ENCODE measurements at places on chromosomes 4 and X.

DNA sequence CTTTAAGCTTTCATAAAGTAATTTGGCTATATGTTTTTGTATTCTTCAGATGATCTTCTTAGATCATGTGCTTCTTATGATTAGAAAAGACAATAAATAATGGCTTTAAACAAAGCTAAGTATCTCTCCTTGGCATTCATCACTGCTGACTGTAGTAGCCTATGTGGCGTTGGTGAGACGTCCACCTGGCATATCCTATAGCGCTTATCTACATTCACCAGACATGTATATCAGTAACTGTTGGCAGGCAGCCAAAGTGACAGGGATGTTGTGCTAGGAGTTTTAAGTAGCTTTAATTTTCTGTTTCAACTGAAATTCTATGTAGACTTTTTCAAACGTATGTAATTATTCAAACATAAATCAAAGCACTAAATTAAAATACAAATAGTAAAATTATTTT, 276.4 kb downstream of the IL15 start:
- no peak for DNase-seq

DNA sequence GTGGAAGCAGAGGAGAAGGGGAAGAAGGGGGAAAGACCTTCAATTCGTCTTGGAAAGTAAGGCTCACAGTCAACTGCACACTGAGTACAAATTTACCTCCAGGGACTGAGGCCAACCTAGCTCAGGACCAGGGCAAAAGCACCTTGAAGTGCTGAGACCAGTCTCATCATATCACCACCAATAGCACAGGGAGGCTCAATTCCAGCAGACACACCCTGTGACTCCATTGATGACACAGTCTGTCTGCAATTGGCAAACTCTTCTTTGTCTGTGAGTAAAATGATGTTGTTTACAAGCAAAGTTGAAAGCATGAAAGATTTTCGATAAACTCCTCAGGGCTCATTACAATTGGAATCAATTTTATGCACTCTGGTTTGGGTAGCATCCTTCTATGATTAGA, 32.3 kb downstream of the TRIML1 start:
- DNase-seq: no peak

DNA sequence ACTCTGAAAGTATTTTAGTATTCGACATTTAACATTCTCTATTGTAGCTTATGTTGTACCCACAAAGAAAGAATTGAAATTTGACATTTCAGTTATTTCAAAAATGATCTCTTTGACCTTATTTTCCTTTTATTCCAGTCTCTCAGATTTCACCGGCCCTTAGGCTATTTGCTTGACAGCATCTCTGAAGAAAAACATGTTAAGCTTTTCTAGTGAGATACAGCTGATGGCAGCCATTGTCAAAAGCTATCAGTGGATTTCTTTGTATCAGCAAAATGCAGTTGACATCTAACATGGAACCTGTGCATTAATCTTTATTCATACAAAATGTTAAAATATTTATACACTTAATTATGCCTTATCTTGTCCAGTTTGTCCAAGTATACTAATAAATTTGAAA, 16.7 kb downstream of the ZAR1 start:
- DNase-seq: no peak

- DNase-seq: no peak
These were observed 10.8 kb downstream of the UCP1 start for GRCh38 chr4:140557831-140558435.

- DNase-seq: no peak
These were observed 165.1 kb upstream of the ATP6AP2 start for GRCh38 chrX:40415675-40416074.

- no peak for DNase-seq
These were observed 434.9 kb downstream of the ARHGAP24 start for GRCh38 chr4:85909851-85910250.

- DNase-seq: no peak
These were observed 1138.8 kb downstream of the ARAP2 start for GRCh38 chr4:35105486-35105885.

DNA sequence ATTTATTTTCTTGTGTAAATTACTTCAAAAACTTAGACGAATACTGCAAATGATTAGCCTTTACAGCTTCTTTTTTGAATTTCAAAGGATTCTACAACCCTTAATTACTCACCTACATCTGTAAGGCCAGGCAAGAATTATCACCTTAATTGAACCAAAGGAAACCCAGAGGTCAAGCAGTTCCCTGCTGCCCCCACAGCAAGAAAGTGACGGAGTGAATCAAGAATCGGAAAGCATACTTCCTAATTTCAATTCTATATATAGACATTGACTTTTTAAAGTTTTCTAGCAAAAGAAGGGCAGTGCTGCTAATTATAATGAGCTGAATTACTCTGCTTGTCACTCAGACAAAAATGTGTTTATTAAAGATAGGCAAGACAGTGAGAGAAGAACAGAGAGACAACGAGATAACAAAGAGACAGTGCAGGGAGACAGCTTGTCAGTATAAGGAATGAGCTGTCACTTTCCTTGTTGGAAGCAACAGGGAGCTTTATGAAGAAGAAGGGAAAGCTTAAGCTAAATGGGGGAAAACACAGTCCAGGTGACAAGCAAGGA, 47.5 kb upstream of the SPANXN4 start:
- DNase-seq: peak; percentile 14

DNA sequence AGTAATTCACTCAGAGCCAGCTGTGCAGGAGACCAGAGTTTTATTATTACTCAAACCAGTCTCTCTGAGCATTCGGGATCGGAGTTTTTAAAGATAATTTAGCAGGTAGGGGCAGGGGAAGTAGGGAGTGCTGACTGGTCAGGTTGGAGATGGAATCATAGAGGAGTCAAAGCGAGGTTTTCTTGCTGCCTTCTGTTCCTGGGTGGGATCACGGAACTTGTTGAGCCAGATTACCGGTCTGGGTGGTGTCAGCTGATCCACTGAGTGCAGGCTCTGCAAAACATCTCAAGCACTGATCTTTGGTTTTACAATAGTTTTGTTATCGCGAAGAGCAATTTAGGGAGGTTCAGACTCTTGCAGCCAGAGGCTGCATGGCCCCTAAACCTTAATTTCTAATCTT, 63.6 kb downstream of the TRIM2 start:
- no peak for DNase-seq

DNA sequence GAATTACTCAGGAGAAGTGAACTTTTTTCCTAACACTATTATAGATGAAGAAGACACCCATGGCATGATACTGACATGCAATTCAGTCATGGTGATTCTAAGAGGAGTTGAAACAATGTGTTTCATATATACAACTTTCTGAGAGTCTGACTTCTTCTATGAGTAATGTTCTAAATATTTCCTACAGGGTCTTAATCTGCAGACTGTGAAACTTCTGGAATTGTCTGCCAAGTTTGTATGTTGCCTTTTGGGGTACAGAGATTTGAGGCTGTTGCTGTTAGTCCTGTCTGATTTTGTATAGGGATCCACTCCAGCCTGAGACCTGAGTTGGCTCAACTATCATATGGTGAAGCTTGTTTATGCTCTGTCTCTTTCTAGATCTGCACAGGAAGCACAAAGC, 160.6 kb upstream of the GATB start:
- no peak for DNase-seq

DNA sequence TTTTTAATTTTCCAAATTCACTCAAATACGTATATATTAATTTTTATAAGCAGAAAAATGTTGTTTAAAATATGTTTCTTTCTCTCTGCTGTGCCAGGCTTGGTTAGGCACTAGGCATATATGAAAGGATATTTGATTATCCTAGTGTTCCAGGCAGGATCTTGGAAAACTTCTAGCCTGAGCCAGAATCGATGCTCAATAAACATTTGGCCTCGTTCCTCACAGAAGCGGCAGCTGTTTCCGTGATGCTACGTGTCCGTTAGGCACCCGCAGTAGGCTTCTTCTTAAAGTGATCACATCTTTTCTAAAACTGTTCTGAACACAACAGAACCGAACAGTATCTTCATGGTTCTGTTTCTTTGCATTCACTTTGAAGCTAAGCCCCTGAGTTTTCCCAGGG, 50.1 kb upstream of the CRMP1 start:
- DNase-seq: no peak

DNA sequence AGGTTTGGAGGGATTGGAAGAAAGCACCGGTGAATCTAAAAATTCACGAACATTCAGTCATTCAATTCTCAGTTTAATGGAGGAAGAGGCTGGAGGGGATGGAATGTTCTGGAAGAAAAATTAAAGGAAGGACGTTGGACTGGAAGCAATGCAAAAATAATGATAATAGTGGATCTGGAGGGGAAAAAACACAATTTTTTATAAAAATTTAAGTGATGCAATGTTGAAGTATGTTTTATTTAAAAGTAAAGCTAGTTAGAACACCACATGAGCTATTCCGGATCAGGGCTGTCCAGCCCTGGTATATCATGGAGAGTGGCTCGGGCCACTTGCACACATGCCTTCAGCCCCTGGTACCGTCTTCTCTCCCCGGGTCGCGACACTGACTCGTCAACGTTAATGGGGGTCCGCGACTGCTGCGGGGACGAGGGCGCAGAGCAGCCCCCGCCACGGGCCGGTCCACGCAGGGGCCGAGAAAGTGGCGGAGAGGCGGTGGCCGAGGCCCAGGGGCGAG, 204.6 kb downstream of the TENM3 start:
- DNase-seq: no peak
